ENCODE measurements at places on chromosomes 3 and 15. TPM values are rescaled to one million over a fixed set of nuclear protein-coding genes. Genes with fewer than 3 reads are reported as not detected.

GRCh38 chr15:44541282-44541958, 4.5 kb downstream of the EIF3J start:
- no peak for DNase-seq

CLDN18 gene
- total RNA-seq, result not detected

- no peak for DNase-seq
These were observed 44.5 kb downstream of the PCSK6 start for GRCh38 chr15:101444807-101445508.

- DNase-seq, result no peak
These were observed 12.3 kb downstream of the CA12 start for GRCh38 chr15:63369296-63369695.

DNA sequence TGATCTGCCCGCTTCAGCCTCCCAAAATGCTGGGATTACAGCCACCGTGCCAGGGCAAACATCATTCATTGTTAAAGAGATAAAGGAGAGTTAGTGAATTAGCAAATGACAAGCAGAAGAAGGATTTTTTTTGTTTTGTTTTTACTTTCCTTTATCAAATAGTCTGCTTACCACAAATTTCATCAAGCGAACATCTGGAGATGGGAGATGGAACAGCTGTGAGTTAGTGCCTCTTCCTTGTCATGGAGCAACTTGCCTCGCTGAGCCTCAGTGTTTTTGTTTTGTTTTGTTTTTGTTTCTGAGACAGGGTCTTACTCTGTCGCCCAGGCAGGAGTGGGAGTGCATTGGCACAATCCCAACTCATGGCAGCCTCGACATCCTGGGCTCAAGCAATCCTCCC, 15.9 kb downstream of the ZNF860 start:
- no peak for DNase-seq

RHOV gene
- not detected for total RNA-seq

RAD51 gene
- total RNA-seq, result 4.0 TPM

POLQ gene
- 0.70 TPM for total RNA-seq

PRTG gene
- total RNA-seq, result not detected

DNA sequence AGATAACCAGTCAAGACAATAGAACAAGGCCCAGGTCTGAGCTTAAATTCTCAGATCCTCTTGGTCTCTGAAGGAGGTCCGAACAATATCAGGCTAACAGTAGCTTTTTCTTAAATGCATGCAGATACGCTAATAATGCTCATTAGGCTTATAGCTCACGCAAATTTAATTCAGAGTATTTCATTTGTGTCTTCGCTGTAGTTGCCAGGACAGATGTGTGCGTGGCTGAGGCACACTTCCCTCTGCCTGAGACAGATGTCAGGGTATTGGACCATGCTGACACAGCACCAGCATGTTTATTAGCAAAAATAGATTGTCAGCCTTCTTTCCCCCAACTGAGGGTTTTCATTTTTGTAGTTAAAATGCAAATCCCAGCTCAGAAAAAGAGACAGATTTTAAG, 102.9 kb upstream of the BFSP2 start:
- no peak for DNase-seq

GRCh38 chr3:43971486-43971885, 270.2 kb upstream of the TOPAZ1 start:
- DNase-seq, result no peak

GRCh38 chr3:45236964-45237363, 10.9 kb upstream of the TMEM158 start:
- no peak for DNase-seq

DPPA4 gene
- 1.8 TPM for total RNA-seq

MRAS gene
- 1.2 TPM for total RNA-seq

CCDC54 gene
- total RNA-seq, result not detected

GRCh38 chr3:111414531-111414930, 127.5 kb upstream of the CD96 start:
- no peak for DNase-seq

DNA sequence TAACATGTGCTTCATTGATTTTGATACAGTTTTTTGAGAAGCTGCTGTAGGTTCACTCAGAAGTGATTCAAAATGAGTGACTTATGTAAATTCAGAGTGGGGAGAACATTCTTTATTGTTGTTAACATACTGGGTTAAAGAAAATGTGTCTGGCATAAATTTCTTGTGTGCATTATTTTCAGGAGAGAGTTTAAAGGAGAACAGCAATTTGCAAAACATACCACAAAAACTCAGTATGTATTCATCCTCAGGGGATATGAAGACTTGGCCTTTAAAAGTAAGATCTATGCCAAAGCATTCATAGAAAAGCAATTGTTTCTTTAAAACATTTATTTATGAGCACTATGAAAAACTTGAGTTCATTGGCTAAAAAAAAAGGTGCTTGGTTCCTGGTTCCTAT, 1089.8 kb downstream of the ROBO2 start:
- DNase-seq, result no peak

DNA sequence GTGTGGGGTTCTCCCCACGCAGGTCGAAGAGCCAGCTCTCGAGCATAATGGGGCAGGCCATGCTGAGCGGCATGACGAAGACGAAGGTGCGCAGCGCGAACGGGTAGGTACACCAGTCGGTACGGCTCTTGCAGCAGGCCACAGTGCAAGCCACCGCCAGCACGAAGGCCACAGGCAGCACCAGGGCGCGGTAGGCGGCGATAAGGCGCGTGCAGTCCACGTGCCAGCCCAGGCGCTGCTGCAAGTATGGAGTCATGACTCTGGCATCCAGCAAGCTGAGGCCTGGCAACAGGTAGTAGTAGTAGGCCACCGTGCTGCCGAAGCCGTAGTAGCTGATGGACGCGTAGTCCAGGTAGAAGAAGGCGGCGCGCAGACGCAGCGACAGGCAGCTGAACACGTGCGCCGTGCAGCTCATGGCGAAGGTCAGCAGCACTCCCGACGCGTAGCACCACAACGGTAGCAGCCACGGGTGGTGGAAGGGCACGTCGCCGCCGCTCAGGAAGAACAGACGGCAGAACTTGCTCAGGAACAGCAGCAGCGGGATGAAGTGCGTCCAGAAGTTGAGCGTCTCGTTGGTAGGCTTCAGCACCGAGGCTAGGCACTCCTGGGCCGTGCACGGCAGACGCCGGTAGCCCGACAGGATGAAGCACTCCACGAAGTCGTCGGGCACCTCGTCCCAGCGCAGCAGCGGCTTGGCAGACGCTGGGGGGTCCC, 797 bp downstream of the PAQR9 start:
- no peak for DNase-seq

GABRB3 gene
- not detected for total RNA-seq

GRCh38 chr15:40769274-40770146, at the start of gene C15orf62:
C15orf62 (plus strand) TSS chr15:40769980; CDS start chr15:40770496, 516 bp downstream.
- peak; percentile 61 for DNase-seq

- DNase-seq, result no peak
These were observed 11.7 kb upstream of the RARRES1 start for GRCh38 chr3:158743664-158744566.

Data from natural killer cell (primary cell).